Sigmoid colon (tissue), 7 donors: ENCODE measurements at places on chromosomes 3 and 15. TPM values are rescaled to one million over a fixed set of nuclear protein-coding genes. Genes with fewer than 3 reads are reported as not detected.

KY gene
- total RNA-seq: 3.9 TPM

DAPK2 gene
- total RNA-seq: 5.5 TPM

LRRC15 gene
- not detected for total RNA-seq

KLHL40 gene
- not detected for total RNA-seq

LIPC gene
- 0.36 TPM for total RNA-seq

ABCC5 gene
- total RNA-seq: 18.8 TPM

TRPC1 gene
- 21.7 TPM for total RNA-seq

LRRIQ4 gene
- total RNA-seq: not detected

C3orf20 gene
- not detected for total RNA-seq

CASR gene
- total RNA-seq: 0.14 TPM

IL17RE gene
- total RNA-seq: 2.5 TPM

SLC22A14 gene
- not detected for total RNA-seq

NBEAL2 gene
- 14.5 TPM for total RNA-seq

TRA2B gene
- 119 TPM for total RNA-seq

EEF1AKMT4 gene
- total RNA-seq: 2.9 TPM

BTD gene
- total RNA-seq: 35.5 TPM

LOXL1 gene
- total RNA-seq: 11.8 TPM

FEZF2 gene
- total RNA-seq: not detected

LRRC49 gene
- 20.2 TPM for total RNA-seq

MNS1 gene
- 1.2 TPM for total RNA-seq

PFN2 gene
- 37.5 TPM for total RNA-seq

ANKRD63 gene
- 1.6 TPM for total RNA-seq

CLDN16 gene
- total RNA-seq: not detected

ACAD11 gene
- total RNA-seq: 71.7 TPM

SERINC4 gene
- not detected for total RNA-seq

CEMIP gene
- not detected for total RNA-seq

NXPE3 gene
- 12.8 TPM for total RNA-seq

SLC27A2 gene
- not detected for total RNA-seq

COL8A1 gene
- 20.6 TPM for total RNA-seq

IMPG2 gene
- 1.4 TPM for total RNA-seq

LRRN1 gene
- 0.14 TPM for total RNA-seq

DPPA2 gene
- total RNA-seq: not detected

BMF gene
- 5.8 TPM for total RNA-seq

RARB gene
- 10.7 TPM for total RNA-seq

AMT gene
- total RNA-seq: 4.9 TPM

CCDC54 gene
- not detected for total RNA-seq

STXBP5L gene
- total RNA-seq: 14.3 TPM

HYKK gene
- total RNA-seq: 14.7 TPM

BFSP2 gene
- not detected for total RNA-seq

PPP1R14D gene
- total RNA-seq: not detected

SRP14 gene
- 307 TPM for total RNA-seq

TMF1 gene
- total RNA-seq: 30.5 TPM

ERC2 gene
- total RNA-seq: 2.9 TPM

ITIH1 gene
- total RNA-seq: not detected

MCTP2 gene
- total RNA-seq: 1.5 TPM

EIF4A2 gene
- 1,010 TPM for total RNA-seq

ZNF774 gene
- 2.8 TPM for total RNA-seq

TTC21A gene
- 7.1 TPM for total RNA-seq

KCNH8 gene
- total RNA-seq: 0.83 TPM

SAMD7 gene
- not detected for total RNA-seq

CPB1 gene
- total RNA-seq: not detected

CLDN18 gene
- total RNA-seq: not detected

CILP gene
- total RNA-seq: 26.7 TPM

SLC51B gene
- total RNA-seq: not detected

SCAANT1 gene
- not detected for total RNA-seq

PPP2R3A gene
- 35.4 TPM for total RNA-seq
